ENCODE measurements at places on chromosomes 5 and 9.

- DNase-seq, result no peak
Measured at GRCh38 chr5:9365512-9365911, 180.4 kb downstream of the SEMA5A start.

- DNase-seq, result no peak
Measured at GRCh38 chr5:38847559-38848347, 1.9 kb downstream of the OSMR start.

GRCh38 chr5:174073122-174073660 lies 27.7 kb downstream of the NSG2 start:
- no peak for DNase-seq

GRCh38 chr5:123659011-123659410 lies 147.0 kb downstream of the CSNK1G3 start:
- no peak for DNase-seq

- no peak for DNase-seq
Measured at GRCh38 chr5:59768152-59769040, 125.1 kb downstream of the PDE4D start.

DNA sequence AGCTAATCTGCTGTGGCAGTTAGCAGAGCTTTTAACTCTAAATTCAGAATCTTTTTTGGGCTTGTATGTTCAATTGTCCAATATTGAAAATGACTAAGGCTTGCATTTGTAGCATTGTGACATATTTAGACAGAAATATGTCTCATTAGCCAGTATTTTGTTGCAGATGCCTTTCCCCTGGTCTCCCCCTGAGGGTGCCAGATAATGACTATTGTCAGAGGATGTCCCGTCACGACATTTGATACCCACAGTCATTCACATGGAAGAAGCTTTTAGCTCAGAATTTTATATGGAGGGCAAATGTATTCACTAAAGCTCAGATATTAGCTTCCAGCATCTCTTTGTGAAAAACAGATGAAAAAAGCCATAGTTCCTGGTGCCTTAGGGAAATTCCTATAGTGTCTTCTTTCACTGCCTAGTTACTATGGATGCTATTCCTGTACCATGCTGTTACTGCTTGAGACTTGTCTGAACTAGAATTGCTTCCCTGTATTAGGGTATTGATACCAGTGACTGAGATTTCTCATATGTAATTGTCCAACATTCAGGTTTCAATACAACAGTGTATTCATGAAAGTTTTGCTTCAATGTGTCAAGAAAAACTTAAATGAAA lies 96.2 kb downstream of the CCDC192 start:
- no peak for DNase-seq

DNA sequence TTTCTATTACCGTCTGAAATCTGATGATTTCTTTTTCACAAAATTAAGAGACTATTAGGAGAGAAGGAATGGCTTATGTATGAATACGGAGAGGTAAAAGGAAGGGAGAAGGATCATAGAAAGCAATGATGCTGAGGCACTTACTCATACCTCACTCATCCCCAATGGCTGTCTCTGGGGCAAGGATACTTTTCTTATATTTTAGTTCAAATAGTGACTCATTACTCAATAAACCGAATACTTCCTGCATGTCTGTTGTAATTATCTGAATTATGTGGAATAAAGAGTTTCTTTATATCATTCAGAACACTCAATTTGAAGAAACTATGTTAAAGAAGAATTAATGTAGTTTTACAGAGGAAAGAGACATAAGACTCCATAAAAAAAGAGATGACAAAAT lies 284.5 kb upstream of the NUDT12 start:
- DNase-seq, result no peak

DNA sequence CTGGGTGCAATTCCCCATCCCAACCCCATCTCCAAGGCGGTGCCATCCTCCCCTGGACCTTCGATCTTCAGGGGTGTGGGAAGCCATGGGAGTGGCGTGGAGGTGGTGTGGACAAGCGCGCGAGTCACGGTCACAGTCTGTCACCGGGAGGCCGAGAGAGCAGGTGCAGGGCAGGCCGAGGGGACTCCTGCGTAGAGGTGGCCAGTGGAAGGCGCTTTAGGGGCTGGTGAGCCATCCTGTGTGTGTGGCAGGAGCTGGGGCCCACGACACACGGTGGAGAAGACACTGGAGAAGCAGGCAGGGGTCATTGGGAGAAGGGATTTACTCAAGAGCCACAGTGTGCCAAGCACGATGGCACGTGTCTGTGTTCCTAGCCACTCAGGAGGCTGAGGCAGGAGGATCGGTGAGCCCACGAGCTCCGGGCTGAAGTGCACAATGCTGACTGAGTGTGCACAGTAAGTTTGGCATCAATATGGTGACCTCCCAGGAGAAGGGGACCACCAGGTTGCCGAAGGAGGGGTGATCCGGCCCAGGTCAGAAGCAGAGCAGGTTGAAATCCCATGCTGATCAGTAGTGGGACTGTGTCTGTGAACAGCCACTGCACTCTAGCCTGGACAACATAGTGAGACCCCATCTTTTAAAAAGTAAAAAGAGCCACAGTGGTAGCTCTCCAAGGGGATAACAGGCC lies 145.1 kb upstream of the PHYKPL start:
- no peak for DNase-seq

DNA sequence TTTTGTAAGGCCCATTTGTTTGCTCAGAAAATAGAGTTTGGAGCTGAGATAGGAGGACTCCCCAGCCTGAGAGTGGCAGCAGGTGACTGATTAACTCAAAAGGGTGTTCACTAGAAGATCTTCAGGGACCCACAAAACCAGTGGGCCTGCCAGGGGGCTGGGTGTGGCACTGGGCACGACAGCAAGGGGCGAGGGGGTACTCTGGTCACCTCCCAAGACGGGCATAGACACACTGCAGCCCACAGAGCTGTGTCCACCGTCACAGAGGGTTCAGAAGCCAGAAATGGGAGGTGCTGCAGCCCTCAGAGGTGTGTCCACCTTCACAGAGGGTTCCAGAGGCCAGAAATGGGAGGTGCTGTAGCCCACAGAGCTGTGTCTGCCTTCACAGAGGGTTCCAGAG lies 75.6 kb upstream of the CACNA1B start:
- DNase-seq, result no peak

DNA sequence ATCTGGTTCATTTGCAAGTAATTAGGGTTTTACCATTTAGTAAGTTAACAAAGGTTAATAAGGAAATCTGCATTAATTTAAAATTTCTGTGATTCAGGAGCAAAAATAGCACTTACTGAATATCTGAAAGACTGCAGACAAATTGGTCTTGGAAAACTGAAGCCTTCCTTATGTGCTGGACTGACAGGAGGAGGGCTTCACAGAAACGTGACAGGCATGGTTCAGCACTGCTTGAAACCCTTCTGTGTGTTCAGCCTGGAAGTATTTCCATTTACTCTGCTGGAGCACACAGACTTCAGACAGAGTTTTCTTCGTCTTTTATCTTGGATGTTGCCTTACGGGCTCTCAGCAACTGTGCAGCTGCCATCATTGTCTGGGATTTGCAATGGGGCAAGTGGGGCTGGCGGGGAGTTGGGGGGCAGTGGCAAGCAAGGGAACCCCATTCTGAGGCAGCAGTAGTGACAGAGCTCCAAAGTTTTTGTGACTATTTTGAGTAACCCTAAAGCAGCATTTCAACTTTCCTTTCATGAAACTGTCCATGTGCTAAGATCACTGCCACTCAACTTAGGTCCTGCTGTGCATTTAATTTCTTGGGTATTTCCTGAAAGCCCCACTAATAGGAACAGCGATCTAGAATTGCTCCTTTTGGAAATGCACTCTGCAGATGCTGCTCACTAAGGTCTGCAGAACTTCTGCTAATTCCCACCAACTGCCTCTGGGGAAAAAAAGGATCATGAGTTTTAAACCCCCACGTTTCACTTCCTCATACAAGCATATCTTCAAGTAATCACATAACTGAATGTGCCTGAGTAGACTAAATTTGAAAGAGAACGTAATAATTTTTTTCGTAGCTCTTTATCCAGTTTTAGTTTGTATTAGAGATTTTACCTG lies 56.6 kb downstream of the KCNN2 start:
- DNase-seq, result no peak

DNA sequence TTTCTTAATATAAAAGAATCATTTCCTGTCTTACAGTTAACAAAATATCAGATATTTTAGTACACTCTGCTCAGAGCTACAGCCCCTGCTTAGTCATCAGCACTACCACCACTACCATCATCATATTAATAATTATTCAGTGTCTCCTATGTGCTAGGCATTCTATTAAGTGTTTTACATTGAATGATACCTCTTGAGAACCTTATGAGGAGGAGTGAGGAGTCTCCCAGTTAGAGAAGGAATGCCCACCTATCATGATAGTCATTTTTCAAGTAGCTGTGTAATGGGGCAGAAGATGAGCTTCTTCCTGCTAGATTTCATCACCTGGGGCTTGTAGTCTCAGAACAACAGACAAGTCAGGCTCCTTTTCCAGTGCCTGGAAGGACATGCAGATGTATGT lies 238.0 kb downstream of the TRIM32 start:
- DNase-seq, result no peak

DNA sequence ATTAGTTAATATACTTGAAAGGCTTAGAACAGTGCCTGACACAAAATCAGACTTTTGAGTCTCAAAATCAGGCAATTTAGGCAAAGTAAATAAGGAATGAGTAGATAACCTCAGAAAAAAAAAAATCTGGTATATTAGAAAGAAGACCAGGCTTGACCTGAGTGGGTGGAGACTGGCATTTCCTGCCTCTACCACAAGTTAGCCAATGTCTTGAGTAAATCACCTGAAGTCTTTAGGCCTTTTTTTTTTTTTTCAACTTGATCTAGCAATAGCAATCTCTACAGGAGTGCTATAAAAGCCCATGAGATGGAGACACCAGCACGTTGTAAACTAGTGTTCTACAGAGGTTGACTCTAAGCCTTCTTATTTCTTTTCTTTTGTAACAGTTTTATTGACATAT lies 104.2 kb upstream of the RASEF start:
- DNase-seq, result no peak

Measured in activated T-cell treated with anti-CD3 and anti-CD28 coated beads for 4 hours (primary cell).